H1 (cell line): ENCODE measurements at places on chromosomes 11 and 22. TPM values are rescaled to one million over a fixed set of nuclear protein-coding genes. Genes with fewer than 3 reads are reported as not detected.

GRCh38 chr11:124754710-124755109 lies 2.7 kb upstream of the VSIG2 start:
- peaks cover 20% of the 10 kb centered on the region for H3K4me1 ChIP-seq
- peaks cover 3% of the 10 kb centered on the region; the same call in 1 of the 2 replicates for H3K36me3 ChIP-seq
- H3K4me3 ChIP-seq: no peak overlapping the region

KLHL35 gene
- total RNA-seq: 0.35 and 0.40 TPM in 2 replicates

NAALAD2 gene
- 3.9 and 4.1 TPM in 2 replicates for total RNA-seq

DNA sequence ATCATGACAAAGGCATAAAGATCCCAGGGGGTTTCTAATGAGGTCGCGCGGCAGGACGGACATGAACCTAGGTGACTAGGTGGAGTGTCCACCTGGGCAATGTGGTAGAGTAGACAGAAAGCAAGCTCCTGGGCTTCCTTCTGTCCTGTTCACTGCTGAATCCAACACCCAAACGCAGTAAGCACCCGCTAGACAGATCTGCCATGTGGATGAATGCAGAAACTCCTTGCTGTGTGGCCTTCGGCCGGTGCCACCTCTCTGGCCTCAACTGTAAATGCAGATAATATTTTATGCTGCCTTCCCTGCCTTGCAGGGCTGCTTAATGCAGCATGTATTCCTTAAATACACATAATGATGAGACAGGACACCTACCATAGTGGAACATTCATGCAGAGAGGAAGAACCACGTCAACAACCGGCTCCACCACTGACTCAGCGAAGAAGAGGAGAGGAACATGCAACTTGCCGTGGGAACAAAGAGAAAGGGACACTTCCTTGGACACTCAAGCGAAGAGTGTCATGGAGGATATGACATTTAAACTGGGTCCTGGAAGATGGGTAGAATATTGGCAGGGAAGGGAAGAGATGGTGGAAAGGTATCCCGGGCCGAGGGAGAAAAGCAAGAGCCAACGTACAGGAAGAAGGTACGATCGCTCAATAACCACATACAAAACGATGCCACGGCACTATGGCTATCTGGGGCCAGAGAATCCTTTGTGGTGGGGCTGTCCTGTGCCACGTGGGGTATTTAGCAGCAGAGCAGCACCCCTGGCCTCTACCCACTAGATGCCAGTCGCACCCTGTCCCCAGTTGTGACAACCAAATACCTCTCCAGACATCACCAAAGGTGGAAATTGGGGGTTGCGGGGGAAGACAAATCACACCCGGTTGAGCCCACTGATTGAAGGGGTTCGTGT lies 30.8 kb downstream of the MYH9 start:
- H3K36me3 ChIP-seq: no peaks in the 10 kb centered on the region; the same call in 1 of the 2 replicates
- no peaks in the 10 kb centered on the region for H3K27me3 ChIP-seq
- peak overlapping the region; percentile 25; the same call in 1 of the 2 replicates for H3K27ac ChIP-seq
- peaks cover 13% of the 10 kb centered on the region for H3K4me1 ChIP-seq
- no peak overlapping the region for H3K4me3 ChIP-seq
